ENCODE measurements at places on chromosomes 16 and 17.
A peak's percentile ranks its signal among the peaks of the same experiment; 100 is the strongest.

- DNase-seq, result no peak
Observed at GRCh38 chr17:50922721-50923405, 56.7 kb upstream of the TOB1 start.

- no peak for DNase-seq
Observed at GRCh38 chr16:86442703-86443102, 67.6 kb upstream of the FOXF1 start.

- DNase-seq, result no peak
Observed at GRCh38 chr17:13474073-13474800, 127.5 kb downstream of the HS3ST3A1 start.

DNA sequence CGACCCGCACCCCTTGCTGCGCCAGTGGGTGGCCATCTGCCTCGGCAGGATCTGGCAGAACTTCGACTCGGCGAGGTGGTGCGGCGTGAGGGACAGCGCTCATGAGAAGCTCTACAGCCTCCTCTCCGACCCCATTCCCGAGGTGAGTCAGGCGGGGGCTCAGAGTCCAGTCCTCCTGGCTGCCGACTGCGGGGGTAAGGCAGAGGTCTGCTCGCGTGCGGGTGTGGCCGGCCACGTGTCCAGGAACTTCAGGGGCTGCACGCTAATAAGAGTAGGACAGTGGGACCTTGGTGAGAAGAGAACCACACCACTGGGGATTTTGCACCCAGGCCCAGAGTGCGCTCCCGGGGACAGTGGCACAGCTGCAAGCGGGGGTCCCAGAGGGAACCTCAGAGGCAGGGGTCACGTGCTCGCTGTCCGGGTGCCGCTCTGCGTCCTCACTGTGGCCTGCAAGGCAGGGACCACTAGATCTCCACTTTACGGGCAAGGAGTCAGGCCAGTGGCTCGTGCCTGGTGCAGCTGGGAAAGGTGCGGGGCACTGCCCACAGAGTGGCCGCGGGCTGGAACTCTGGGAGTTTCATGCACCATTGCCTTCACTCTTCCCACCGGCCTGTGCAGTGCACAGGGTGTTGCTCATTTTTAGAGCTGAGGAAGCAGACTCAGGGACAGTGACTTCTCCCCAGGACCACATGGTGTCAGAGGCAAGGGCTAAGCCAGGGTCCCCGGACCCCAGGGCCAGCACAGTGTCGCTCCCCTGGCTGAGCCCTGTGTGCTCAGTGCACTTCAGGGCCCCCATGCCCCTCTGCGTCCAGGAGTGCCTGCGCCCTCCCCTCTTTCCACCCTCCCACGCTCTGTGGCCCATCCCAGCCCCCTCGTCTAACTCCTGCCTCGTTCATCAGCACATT, 107.6 kb upstream of the CHMP6 start:
- DNase-seq, result no peak

GRCh38 chr16:77977339-77977738, 45.0 kb upstream of the CLEC3A start:
- no peak for DNase-seq

- no peak for DNase-seq
Observed at GRCh38 chr17:77370586-77370985, 229.8 kb downstream of the SEC14L1 start.

DNA sequence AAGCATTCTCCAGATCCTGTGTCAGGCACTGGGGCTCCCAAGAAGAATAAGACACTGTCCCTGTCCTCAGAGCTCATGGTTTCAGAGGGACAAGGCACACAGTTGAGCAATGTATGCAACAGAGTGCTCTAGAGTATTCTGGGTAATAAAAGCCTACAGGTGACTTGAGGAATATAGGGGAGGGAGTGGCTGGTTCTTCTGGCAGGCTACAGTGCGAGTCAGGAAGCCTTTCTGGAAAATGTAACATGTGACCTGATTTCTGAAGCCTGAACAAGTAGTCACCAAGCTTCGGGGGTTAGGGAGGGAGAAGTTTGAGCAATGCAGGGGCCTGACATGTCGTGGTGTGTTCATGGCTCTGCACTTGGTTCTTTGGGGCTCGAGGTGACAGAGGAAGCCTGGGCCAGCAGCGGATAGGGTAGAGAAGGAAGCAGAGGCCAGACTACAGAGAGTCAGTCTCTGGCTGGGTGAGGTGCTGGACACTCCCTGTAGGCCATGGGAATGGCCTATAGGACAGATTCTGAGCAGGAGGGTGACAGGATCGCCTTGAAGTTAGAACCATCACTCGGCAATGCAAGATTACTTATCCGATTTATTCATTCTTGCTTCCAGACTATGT, 16.0 kb upstream of the LRRC75A start:
- no peak for DNase-seq

- no peak for DNase-seq
Observed at GRCh38 chr16:28089205-28089991, 25.9 kb upstream of the GSG1L start.

- DNase-seq, result no peak
Observed at GRCh38 chr17:77674358-77674757, 284.1 kb upstream of the TNRC6C start.

GRCh38 chr17:352421-353212, at the start of gene RPH3AL:
TSS of gene RPH3AL (minus strand) at chr17:352807. CDS start at chr17:327543, 25,264 bp downstream.
- peak; percentile 98 for DNase-seq

- peak; percentile 84 for DNase-seq
Observed at GRCh38 chr16:83952940-83953795, at the start of gene OSGIN1. TSS of gene OSGIN1 (plus strand) at chr16:83953240. CDS start at chr16:83957672, 4,432 bp downstream.

DNA sequence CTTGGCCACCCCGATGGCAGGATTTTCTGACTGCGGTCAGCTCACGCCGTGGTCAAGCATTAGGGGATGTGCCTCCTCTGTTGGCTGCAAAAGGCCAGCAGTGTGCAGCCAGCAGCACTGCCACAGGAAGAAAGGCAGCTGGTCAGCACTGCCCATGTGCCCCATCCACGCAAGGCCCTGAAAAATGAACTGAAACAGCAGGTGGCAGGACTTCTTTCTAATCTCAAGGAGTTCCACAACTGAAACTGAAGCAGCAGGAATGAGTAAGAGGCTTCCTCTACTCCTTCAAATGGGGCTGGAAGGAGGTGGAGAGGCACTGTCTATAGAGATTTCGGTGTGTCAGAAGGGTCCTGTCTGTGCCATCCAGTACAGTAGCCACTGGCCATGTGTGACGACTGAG, 3.2 kb downstream of the ZNF500 start:
- no peak for DNase-seq

GRCh38 chr16:22813223-22813947, 577 bp upstream of the HS3ST2 start:
- DNase-seq, result no peak

GRCh38 chr17:3889325-3890012, 3.4 kb downstream of the CAMKK1 start:
- no peak for DNase-seq

- DNase-seq, result no peak
Observed at GRCh38 chr16:86498155-86498670, 12.1 kb upstream of the FOXF1 start.

GRCh38 chr17:29855686-29856085, 74.3 kb downstream of the SSH2 start:
- DNase-seq, result no peak

- no peak for DNase-seq
Observed at GRCh38 chr16:47861999-47862398, 293.8 kb downstream of the ABCC12 start.

GRCh38 chr16:3597226-3597625, 14.2 kb downstream of the SLX4 start:
- no peak for DNase-seq

DNA sequence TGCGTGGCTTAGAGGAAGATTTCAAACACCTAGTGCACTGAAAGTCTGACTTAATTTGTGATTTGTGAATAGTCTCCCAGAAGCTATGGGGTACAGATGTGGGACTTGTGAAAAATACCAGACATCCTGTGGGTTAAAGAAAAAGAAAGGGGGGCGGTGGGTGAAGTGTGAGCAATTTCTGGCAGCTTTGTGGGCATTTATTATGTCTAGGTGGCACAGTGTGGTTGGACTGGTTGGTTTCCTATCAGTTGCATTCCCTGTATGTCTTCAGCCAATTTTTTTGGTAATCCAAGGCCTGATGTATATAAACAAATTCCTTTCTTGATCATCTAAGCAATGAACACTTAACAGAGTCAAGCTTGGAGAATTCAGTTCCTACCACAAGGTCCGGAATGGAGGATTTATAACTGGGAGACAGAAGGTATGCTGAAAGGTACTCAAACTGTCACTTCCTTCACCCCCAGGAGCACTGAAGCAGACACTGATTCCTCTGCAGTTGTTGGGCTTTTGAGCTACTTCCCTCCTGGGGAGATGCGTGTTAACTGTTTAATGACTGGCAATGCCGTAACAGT, 211.6 kb downstream of the WWOX start:
- no peak for DNase-seq
